ENCODE measurements at places on chromosomes 11 and 22. TPM values are rescaled to one million over a fixed set of nuclear protein-coding genes. Genes with fewer than 3 reads are reported as not detected.

GRCh38 chr11:63621071-63621470, 6.8 kb upstream of the PLAAT3 start:
- DNase-seq: no peak

The GNAZ gene
- total RNA-seq: 1.8 TPM

The C11orf16 gene
- not detected for total RNA-seq

- peak; percentile 49 for DNase-seq
Measured at GRCh38 chr11:126307706-126308105, 3.8 kb downstream of the DCPS start.

DNA sequence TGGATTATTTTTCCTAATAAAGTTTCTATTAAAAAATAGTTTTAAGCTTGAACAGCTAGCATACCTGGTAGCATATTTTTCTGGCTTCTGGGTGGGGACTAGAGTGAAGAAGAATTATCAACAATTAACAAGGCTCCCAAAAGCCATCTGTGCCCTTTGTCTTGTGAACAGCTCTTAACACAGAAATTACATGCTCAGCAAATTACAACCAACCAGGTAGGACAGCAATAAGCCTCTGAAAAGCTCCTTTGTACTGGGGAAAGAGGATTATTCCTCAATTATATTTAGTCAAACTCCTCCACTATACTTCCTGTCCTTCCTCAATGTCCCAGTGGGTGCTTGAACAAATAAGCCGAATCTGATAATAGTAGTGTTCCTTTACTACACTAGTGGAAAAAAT, 162.8 kb downstream of the RAB38 start:
- no peak for DNase-seq

GRCh38 chr22:39482768-39483167, 19.3 kb upstream of the MIEF1 start:
- DNase-seq: no peak
